Activated T-helper 2 cell treated with anti-CD3 and anti-CD28 coated beads, Interferon-gamma antibody, Interleukin-2, Interleukin-4, amounts not matched to agents 10 μg/mL and 5 μg/mL and 100 μg/mL, durations not matched to agents 14 hours and 24 hours and 36 hours (primary cell): ENCODE measurements at places on chromosomes 3 and 15.
A peak's percentile ranks its signal among the peaks of the same experiment; 100 is the strongest.

- no peak for DNase-seq
These were observed 278.9 kb downstream of the KLF13 start for GRCh38 chr15:31605467-31605931.

GRCh38 chr3:155010416-155010815, 69.7 kb upstream of the MME start:
- DNase-seq = no peak

- no peak for DNase-seq
These were observed 74.0 kb upstream of the SNRPA1 start for GRCh38 chr15:101368861-101369642.

DNA sequence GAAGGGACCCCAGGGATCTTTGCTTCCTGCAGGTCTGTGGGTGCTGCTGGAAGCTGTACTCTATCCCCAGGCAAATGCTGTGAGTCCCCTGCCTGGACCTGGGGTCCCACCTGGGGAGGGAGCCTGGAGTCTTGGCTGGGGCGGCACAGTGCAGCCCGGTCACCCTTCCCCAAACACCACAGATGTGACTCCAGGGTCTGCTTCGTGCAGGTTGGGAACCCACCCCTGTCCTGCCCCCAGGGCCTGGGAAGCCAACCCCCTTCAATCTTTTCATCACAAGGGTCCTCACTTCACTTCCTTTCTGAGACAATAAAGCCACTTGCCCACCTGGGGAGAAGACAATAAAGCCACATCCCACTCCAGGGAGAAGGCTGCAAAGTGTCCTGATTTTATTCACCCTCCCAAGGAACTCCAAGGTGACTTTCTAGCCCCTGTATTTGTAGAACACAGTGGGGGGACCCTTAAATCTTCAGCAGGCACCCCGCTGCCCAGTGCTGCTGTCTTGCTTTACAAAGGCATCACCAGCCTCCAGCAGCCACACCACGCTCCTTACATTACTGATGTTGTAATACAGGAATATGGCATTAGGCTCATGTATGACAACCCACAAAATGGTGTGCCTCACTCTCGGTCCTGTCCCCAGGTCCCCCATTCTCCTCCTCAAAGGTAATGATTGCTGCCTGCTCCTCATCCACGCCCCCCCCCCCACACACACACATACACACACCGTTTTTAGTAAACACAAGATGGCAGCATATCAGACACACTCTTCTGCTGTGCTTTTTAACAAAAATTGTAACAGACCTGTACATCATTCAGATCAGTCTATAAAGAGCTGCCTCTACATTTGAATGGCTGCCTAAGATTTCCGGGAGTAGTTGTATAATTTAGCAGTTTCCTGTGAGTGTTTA, 9.9 kb downstream of the C3orf22 start:
- DNase-seq = no peak

- no peak for DNase-seq
These were observed 318.5 kb downstream of the TBC1D5 start for GRCh38 chr3:17423786-17424536.

DNA sequence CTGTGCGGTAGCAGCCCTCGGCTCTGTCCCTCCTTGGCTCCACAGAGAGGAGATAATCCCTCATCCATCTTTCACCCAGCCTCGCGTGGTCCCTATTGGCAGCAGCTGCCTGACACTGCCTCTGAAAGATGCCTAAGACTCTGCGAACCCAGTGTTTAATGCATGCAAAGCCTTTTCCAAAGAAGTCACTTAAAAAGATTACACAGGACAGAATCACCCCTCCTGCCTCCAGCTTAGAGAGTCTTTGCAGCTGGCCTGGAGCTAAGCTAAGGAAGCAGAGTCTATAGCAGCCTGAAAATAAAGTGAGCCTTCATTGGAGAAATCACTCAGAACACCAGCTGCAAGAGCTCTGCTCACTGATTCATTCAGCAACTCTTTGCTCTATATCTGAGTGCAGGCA, 247.2 kb downstream of the SHQ1 start:
- no peak for DNase-seq

DNA sequence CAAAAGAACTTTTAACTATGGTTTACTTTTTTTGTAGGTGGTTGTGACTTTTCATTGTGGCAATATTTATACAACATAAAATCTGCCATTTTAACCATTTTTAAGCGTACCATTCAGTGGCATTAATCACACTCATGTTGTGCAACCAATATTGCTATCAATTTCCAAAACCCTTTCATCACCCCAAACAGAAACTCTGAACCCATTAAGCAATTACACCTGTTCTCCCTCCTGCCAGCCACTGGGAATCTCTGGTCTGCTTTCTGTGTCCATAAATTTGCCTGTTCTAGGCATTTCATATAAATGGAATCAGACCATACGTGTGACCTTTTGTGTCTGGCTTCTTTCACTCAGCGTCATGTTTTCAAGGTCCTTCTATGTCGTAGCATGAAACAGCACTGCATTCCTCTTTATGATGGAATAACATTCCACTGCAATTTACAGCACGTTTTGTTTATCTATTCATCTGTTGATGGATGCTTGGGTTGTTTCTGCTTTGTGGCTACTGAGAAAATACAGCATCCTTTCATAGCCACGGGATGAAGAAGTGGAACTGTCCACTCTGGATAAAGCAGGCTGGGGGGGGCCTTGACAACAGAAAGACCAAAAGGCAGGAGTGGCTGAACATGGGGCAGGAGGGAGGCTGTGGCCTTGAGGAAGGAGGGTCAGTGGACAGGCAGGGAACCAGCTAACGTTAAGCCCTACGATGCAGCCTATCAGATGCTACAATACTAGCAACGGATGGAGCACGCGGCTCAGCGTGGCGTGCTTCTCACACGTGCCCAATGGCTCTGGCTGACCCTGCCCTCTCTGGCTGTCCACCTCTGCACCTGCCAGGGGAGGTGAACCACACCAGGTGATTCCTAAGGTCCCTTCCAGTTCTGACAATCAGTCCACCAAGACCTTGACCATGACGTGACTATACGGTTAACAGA, 110.9 kb downstream of the SEC22A start:
- no peak for DNase-seq

DNA sequence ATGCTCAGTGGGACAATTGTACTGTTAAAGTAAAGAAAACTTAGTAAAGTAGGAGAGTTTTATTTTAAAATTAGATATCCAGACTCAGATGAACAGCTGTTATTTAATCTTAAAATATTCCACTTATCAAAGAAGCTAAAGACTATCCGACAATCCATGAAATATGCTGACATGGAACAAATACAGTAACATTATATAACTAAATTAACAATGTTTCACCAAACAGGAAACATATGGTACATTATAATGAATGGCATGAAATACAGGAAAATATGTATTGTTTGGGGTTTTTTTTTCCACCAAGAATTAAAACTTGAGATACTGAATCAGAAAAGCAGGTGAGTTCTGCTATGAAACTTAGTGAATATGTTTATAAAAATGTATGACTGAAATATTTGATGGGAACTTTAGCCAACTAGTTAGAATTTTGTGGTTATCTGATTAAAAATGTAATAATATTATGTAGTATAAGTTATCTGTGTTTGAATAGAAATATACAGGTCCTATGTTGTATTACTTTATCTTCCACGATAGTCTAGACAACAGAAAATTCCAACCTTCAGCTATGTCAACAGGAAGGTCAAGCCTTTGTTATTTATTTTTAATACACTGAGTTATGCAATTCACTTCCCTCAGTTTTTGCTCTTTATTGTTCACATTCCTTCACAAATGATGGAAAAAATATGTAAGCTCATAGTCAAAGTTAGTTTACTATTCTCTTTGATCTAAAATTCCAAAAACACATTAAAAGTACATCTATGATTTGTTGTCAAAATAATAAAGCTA, 72.7 kb downstream of the UACA start:
- DNase-seq = no peak

- no peak for DNase-seq
These were observed 618.8 kb upstream of the CCDC54 start for GRCh38 chr3:106758459-106758858.

- DNase-seq = no peak
These were observed 37.5 kb upstream of the IQSEC1 start for GRCh38 chr3:13110678-13111116.

GRCh38 chr15:62060896-62061280, 641 bp upstream of the VPS13C start:
- no peak for DNase-seq

GRCh38 chr15:36936613-36937012, 163.7 kb downstream of the MEIS2 start:
- DNase-seq = no peak

- DNase-seq = peak; percentile 60
These were observed 3.0 kb upstream of the TLE3 start for GRCh38 chr15:70100474-70101341.

GRCh38 chr3:83649692-83650091, 1309.1 kb upstream of the CADM2 start:
- no peak for DNase-seq

GRCh38 chr15:59035201-59035600, 47.7 kb downstream of the RNF111 start:
- no peak for DNase-seq

GRCh38 chr3:177179281-177180067, 17.8 kb downstream of the TBL1XR1 start:
- DNase-seq = no peak

DNA sequence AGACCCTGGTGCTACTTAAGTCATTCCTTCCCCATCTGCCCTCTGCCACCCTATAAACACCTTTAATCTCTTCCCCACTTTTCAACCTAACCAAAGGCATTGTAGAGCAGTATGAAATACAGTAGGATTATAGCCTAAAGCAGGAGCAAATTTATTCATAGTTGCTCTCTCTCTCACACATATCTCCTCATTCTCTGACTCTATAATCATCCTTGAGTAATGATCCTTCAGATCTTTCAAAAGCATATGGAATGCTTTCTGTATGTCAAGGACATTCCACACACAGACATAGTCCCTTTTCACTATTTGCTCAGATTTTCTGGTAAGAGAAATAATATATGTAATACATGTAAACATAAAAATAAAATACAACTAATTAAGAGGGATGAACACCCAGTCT, 54.1 kb downstream of the TRPC1 start:
- no peak for DNase-seq

DNA sequence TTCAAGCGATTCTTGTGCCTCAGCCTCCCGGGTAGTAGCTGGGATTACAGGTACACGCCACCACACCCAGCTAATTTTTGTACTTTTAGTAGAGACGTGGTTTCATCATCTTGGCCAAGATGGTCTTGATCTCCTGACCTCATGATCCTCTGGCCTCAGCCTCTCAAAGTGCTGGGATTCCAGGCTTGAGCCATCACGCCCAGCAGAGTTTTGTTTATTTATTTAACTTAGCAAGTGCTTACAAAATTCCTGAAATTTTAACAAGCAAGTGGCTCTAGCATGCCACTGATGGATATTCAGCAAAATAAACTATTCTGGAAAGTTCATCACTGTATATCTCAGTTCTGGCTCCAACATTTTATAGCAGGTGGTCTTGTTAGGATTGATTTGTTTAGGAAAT, 585.9 kb downstream of the OTOL1 start:
- DNase-seq = no peak

DNA sequence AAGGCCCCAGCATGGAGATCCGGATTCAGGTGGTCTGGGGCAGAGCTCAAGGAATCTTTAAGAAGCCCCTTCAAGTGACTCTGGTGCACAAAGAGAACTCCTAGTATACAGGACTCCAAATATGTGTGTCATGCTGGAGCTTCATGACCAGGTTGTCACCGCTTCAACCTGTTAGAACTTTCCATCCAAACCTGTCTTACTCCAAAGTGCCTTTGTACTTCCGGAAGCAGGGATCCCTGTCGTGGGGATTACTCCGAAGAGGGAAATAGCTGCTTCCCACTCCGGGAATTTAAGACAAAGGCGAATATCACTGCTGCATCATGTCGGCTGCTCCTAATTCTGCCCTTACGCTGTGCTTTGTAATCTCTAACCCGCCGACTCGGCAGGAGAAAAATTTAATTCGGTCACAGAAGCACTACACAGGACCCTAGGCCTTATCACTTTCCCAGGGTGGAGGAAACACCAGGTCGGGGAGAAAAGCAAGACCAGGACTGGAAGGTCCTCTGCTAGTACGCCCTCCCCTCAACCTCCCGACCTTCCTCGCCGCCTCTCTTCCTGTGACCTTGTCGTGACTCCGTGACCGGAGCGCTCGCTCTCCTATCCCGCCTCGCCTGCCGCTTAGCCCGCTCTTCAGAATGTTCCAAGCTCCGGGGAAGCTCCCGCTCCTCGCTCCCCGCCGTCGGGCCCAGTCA, 730 bp downstream of the HIGD1A start:
- no peak for DNase-seq

GRCh38 chr3:150975992-150976368, 3.5 kb upstream of the CLRN1 start:
- no peak for DNase-seq

GRCh38 chr15:100911086-100911485, 8.1 kb upstream of the LRRK1 start:
- no peak for DNase-seq

DNA sequence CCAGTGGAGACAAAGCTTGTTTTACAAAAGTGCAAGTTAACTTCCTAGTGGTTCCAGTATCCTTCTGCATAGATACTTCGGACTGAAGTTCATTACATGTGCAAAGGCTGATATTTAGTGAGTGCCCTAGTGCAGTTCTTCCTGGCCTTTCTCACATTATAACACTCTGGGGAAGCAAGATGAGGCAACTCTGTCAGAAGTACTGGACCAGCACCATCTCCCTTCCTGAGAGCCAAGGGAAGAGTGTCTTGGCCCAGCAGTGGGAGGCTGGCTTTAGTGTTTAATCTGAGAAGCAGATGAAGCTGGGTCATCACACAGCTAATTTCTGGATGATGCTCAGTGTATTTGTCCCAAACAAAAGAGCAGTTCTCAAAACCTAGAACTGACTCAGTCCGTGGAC, 397.7 kb downstream of the CACNA2D3 start:
- DNase-seq = no peak

GRCh38 chr3:40290396-40290795, 19.1 kb upstream of the EIF1B start:
- DNase-seq = no peak

GRCh38 chr15:69893863-69894262, 203.9 kb downstream of the TLE3 start:
- DNase-seq = no peak

DNA sequence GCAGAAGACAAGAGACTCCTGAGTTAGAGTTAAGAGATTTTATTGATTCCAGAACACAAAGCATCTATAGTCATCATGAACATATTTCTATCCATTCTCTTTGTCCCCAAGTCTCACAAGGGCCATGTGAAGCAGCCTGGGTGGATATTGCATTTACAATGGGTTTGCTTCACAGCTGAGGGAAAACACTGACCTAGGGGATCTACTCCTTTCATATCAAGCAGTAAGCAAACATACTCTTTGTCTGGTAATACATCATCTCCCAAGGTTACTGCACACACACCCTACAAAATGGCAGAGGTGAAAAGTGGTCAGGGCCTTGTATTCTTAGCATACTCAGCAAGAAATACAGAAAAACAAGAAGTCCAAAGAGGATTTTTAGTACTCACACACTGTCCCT, 267.7 kb upstream of the BCHE start:
- no peak for DNase-seq

GRCh38 chr3:42680271-42680670, 5.1 kb upstream of the KLHL40 start:
- no peak for DNase-seq
